ENCODE measurements at places on chromosomes 2 and 18. TPM values are rescaled to one million over a fixed set of nuclear protein-coding genes. Genes with fewer than 3 reads are reported as not detected.

Gene NRP2
- 6.9 TPM for polyA plus RNA-seq

Gene KCNG2
- polyA plus RNA-seq, result 0.04 TPM

Gene EVX2
- polyA plus RNA-seq, result not detected

Gene IL36G
- polyA plus RNA-seq, result 6.2 TPM

Gene MGAT4A
- 3.0 TPM for polyA plus RNA-seq

Gene IER3IP1
- polyA plus RNA-seq, result 8.8 TPM

Gene GLI2
- 0.31 TPM for polyA plus RNA-seq
